CD8-positive, alpha-beta memory T cell (primary cell): ENCODE measurements at places on chromosomes 11 and 22.

- H3K36me3 ChIP-seq, result peaks cover 3% of the 10 kb centered on the region
- no peaks in the 10 kb centered on the region for H3K27me3 ChIP-seq
- DNase-seq, result no peak
- no peaks in the 10 kb centered on the region for H3K4me1 ChIP-seq
Observed at GRCh38 chr11:117371453-117371852, 43.8 kb downstream of the CEP164 start.

DNA sequence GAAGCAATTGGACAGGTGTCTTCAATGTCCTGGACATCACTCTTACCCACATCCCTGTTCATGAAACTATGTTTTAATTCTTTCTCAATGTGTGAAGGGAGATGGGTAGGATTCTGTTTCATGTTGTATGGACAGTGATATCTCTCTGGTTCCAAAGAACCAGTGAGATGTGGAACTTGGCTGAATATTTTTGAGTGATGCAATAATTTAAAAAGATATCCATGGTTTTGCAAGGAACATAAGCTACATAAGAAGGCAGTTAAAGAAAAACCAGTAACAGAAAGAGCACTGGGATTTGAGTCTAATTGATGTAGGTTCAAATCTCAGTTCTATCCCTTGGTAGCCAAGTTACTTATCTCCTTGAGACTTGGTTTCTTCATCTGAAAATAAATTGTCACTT, 7.7 kb upstream of the ELF5 start:
- no peak overlapping the region for H3K27ac ChIP-seq
- DNase-seq, result no peak
- H3K27me3 ChIP-seq, result no peaks in the 10 kb centered on the region
- H3K36me3 ChIP-seq, result no peaks in the 10 kb centered on the region
- no peak overlapping the region for H3K4me3 ChIP-seq
- no peaks in the 10 kb centered on the region for H3K4me1 ChIP-seq

GRCh38 chr11:94203070-94203469, 74.4 kb downstream of the PANX1 start:
- DNase-seq, result no peak
- no peaks in the 10 kb centered on the region for H3K4me1 ChIP-seq

GRCh38 chr22:39748877-39749276, 144.7 kb downstream of the ENTHD1 start:
- H3K4me1 ChIP-seq, result peaks cover 17% of the 10 kb centered on the region
- DNase-seq, result no peak
- H3K27me3 ChIP-seq, result no peaks in the 10 kb centered on the region
- H3K36me3 ChIP-seq, result no peaks in the 10 kb centered on the region
- no peak overlapping the region for H3K4me3 ChIP-seq

DNA sequence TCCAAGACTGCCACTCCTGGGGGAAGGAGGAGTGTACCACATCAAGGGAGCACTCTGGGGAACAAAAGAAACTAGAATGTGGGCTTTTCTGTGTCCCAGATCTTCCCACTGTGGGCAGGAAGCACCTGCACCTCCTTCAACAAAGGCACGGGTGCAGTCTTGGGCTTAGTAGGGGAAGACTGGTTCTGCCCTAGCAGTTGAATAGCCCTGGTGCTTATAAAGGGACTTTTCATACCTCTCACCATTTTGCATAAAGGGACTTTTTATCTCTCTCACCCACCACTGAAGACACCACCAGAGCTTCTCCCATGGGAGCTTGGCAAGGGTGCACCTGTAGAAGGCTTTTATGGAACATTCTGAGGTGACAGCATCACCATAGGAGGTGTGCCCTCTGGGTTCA, 65.8 kb upstream of the MS4A8 start:
- no peak overlapping the region for H3K4me3 ChIP-seq

DNA sequence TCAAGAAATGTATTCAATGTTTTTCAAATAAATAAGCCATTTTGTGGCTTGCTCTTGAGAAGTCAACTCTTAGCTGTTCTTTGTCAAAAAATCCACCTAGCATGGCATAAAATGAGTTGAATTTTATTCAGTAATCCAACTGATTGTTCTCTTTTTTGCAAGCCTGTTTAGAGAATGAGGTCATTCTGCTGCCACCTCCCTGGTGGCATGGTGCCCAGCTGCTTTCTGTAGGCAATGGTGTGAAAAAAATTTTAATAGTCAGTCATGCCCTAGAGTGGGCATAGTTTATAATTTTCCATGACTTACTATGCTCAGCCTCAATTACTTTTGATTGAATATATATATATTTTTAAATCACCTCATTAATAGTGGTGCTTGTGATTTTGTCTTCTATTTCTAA, 177.2 kb downstream of the INSC start:
- H3K4me1 ChIP-seq, result no peaks in the 10 kb centered on the region
- no peak overlapping the region for H3K27ac ChIP-seq
- H3K4me3 ChIP-seq, result no peak overlapping the region
- H3K36me3 ChIP-seq, result no peaks in the 10 kb centered on the region
- DNase-seq, result no peak

DNA sequence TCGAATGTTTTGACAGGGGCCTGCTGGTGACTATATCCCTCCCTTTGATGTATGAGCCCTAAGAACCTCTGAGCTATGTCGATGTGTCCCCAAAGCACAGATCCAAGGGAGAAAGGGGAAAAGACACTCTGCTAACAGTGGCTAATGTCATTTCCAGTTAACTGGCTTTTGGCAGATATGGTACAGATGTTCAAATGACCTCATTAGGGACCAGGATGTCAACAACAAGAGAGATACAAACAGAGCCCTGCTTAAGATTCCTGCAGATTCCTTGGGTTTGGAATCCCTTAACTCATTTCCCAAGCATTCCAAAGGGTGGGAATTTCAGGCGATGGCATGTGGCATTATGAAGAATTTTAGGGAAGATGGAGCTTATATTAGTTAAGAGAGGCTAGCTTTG, 517.3 kb downstream of the SOX6 start:
- no peak for DNase-seq
- no peak overlapping the region for H3K27ac ChIP-seq
- H3K4me1 ChIP-seq, result no peaks in the 10 kb centered on the region
- H3K27me3 ChIP-seq, result no peaks in the 10 kb centered on the region

DNA sequence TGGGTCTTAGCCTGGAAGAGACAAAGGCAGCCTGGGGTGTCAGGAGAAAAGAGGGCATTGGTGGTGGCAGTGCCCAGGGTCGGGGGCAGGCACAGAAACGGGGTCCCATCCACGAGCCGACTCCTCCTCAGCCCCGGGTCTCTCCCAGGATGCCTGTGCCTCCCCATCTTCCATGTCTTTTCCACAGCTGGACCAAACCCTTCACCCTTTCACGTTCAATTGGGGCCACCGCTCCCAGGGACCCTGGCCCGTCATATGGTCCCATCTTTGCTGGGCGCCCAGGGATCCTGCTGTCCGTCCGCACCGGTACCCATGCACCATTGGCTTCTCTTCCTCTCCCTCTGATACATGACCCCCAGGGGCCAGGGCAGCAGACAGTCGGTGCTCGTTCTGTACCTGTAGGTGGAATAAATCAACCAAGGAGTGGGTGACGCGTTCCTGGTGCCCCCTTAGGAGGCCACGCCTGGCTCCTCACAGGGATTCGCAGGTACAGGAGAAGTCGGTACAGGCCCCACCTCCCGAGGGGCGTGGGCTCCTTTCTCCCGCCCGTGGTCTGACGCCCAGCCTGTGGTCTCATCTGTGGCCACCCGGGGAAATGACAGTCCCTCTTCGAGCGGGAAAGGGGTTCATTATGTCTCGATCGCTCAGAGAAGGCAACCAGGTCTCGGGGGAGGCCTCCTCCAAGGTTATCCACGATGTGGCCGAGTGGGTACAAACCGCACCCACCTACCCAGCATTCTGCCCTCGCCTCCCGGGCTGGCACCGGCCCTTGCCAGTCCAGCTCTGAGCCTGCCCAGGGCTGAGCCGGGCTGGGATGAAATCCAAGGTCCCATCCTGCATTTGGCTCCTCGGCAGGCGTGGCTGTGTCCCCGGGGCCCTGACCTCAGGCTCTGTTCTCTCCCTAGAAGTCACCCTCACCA, 1493.6 kb downstream of the BRD1 start:
- H3K36me3 ChIP-seq, result no peaks in the 10 kb centered on the region
- H3K27ac ChIP-seq, result no peak overlapping the region
- no peaks in the 10 kb centered on the region for H3K27me3 ChIP-seq
- H3K4me1 ChIP-seq, result no peaks in the 10 kb centered on the region
- no peak for DNase-seq
- H3K4me3 ChIP-seq, result no peak overlapping the region

DNA sequence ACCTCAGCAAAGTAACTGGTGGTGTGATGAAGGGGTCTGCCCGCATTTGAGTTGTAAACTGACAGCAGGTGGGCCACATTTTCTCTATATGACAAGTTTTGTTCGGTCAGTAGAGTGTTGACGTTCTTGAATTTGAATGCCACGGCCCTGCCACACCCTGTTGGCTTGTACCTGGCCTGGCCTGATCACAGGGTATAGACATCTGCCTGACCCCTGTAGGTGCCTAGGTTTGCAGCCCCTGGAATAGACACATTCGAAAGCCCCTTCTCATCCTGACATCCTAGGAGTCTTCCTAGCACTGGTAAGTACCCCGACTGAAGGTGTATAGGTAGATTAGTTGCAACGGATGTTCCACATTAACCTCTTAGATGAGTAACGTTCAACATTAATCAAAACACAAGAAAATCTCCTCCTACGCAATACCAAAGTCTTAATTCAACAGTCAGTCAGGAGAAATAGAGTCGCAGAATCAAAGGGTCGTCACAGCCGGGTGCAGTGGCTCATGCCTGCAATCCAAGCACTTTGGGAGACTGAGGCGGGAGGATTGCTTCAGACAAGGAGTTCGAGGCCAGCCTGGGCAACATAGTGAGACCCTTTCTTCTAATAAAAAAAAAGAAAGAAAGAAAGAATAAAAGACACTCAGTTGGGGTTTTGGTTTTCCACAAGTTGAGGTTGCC, 43.6 kb upstream of the CD5 start:
- H3K4me1 ChIP-seq, result peaks cover 39% of the 10 kb centered on the region
- DNase-seq, result no peak
- no peaks in the 10 kb centered on the region for H3K36me3 ChIP-seq
- H3K4me3 ChIP-seq, result no peak overlapping the region
- no peak overlapping the region for H3K27ac ChIP-seq
- no peaks in the 10 kb centered on the region for H3K27me3 ChIP-seq

- no peaks in the 10 kb centered on the region for H3K4me1 ChIP-seq
- DNase-seq, result no peak
- H3K27ac ChIP-seq, result no peak overlapping the region
- H3K4me3 ChIP-seq, result no peak overlapping the region
- H3K36me3 ChIP-seq, result no peaks in the 10 kb centered on the region
- H3K27me3 ChIP-seq, result no peaks in the 10 kb centered on the region
Observed at GRCh38 chr11:59189986-59190385, 18.1 kb downstream of the DTX4 start.

DNA sequence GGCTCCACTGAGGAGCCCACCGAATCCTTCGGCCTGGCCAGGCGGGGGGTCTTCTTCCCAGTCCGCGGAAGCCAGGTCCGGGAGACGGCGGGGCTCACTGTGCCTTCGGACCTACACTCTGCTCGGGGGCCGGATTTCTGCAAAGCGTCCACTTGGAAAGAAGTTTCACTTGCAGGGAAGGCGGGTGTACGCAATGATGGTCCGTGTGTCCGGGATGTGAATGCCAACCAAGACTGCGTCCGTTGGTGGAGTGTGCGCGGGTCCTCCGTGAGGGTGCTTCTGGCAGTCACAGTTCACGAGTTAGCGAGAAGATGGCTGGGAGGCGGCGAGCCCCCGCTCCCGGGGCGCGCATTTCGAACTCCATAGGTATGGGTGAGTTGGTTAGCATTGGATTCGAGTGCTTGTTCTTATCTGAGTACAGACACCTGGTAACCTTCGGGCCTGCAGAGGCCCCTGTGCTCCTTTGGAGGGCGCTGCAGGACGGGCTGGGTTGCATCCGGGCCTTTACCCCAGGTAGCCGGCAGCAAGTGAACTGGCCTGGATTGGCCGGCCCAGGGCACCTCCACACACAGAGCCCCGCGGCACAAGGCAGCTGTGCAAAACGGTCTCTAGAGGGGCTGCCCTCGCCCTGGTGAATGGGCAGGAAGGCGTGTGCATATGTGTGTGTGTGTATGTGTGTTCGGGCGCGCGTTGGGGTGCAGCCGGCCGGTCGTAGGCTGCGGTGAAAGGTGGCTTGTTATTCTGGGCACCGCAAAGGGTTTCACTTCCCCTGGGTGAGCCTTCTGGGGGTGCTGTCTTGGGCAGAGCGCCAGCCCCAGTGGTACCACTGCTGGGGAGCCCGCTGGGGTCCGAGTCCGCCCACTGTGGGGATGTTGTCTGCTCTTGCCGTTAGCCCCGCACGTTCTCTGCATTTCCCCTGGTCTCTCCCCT, 13.3 kb upstream of the CYP2R1 start:
- H3K4me1 ChIP-seq, result peaks cover 16% of the 10 kb centered on the region
- peak overlapping the region; percentile 14 for H3K27ac ChIP-seq
- peak; percentile 81 for DNase-seq
- no peaks in the 10 kb centered on the region for H3K36me3 ChIP-seq
